ENCODE measurements at places on chromosomes 11 and 22. TPM values are rescaled to one million over a fixed set of nuclear protein-coding genes. Genes with fewer than 3 reads are reported as not detected.

The CCDC117 gene
- 26.9 TPM for total RNA-seq

The TMEM134 gene
- total RNA-seq = 37.6 TPM

The MRGPRX4 gene
- total RNA-seq = not detected

DNA sequence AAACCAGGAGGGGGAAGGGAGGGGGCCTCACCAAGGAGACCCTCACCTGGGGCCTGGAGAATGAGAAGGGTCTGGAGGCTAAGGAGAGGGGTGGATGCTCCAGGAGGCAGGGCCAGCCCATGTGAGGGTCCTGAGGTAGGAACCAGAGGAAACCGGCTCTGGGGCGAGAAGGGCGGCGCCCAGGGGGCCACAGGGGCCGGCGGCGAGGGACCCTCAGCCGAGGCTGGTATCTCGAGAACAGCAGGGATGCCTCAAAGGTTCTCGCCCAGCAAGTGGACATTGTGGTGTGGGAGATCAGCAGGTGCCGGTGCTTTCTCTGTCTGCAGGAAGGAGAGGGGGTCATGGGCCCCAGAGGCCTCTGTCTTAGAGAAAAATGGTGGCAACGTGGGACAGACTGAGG is 47.9 kb downstream of the CDKN1C start:
- H3K4me3 ChIP-seq = no peak overlapping the region
- H3K36me3 ChIP-seq = no peaks in the 10 kb centered on the region
- no peak overlapping the region for H3K27ac ChIP-seq
- no peak for DNase-seq
- no peaks in the 10 kb centered on the region for H3K4me1 ChIP-seq
- no peaks in the 10 kb centered on the region for H3K27me3 ChIP-seq

DNA sequence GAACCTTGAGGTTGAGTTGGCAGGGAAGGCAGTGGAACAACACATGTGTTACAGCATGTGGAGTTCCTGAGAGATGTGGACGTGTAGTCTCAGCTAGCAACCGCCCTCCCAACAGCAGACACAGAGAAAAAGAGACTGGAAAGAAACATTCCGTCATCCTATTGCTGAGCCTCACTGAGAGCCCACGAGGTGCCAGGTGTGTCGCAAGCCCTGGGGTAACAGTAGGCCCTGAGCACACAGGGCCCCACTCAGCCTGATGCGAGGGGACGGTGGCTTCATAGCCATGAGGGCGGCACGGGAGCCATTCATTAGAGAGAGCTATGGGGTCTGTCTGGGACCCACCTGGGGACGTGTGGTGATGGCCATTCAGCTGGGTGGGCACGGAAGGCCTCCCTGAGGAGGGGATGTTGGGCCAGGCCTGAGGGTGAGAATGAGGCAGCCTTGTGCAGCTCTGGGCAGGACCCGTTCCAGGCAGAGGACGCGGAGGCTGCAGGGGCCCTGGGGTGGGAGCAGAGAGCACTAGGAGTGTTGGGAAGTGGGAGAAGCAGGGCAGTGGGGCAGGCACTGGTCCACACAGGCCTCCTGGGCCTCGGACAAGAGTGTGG is 26.2 kb downstream of the MPPED1 start:
- H3K4me3 ChIP-seq = no peak overlapping the region
- no peaks in the 10 kb centered on the region for H3K27me3 ChIP-seq
- H3K27ac ChIP-seq = no peak overlapping the region
- DNase-seq = no peak
- H3K36me3 ChIP-seq = no peaks in the 10 kb centered on the region
- H3K4me1 ChIP-seq = no peaks in the 10 kb centered on the region

- no peaks in the 10 kb centered on the region for H3K4me1 ChIP-seq
- H3K27ac ChIP-seq = no peak overlapping the region
- no peak overlapping the region for H3K4me3 ChIP-seq
- no peaks in the 10 kb centered on the region for H3K36me3 ChIP-seq
These were observed 1.2 kb upstream of the ARRB1 start for GRCh38 chr11:75352588-75353206.

GRCh38 chr11:120527111-120527761 is 15.7 kb downstream of the GRIK4 start:
- no peaks in the 10 kb centered on the region for H3K36me3 ChIP-seq
- DNase-seq = peak; percentile 59
- H3K27ac ChIP-seq = no peak overlapping the region
- H3K27me3 ChIP-seq = no peaks in the 10 kb centered on the region

- no peaks in the 10 kb centered on the region for H3K27me3 ChIP-seq
- H3K27ac ChIP-seq = no peak overlapping the region
- peak; percentile 80 for DNase-seq
- H3K4me1 ChIP-seq = no peaks in the 10 kb centered on the region
- H3K36me3 ChIP-seq = no peaks in the 10 kb centered on the region
- H3K4me3 ChIP-seq = no peak overlapping the region
These were observed 43.2 kb upstream of the CLMP start for GRCh38 chr11:123238297-123238696.

- no peaks in the 10 kb centered on the region for H3K36me3 ChIP-seq
- no peaks in the 10 kb centered on the region for H3K27me3 ChIP-seq
- H3K4me3 ChIP-seq = no peak overlapping the region
- no peak for DNase-seq
- no peak overlapping the region for H3K27ac ChIP-seq
These were observed 6.2 kb downstream of the ST14 start for GRCh38 chr11:130165601-130166456.

GRCh38 chr11:8828580-8829361 is 82.2 kb upstream of the AKIP1 start:
- H3K27ac ChIP-seq = no peak overlapping the region
- no peak overlapping the region for H3K4me3 ChIP-seq
- no peaks in the 10 kb centered on the region for H3K27me3 ChIP-seq
- H3K4me1 ChIP-seq = no peaks in the 10 kb centered on the region

DNA sequence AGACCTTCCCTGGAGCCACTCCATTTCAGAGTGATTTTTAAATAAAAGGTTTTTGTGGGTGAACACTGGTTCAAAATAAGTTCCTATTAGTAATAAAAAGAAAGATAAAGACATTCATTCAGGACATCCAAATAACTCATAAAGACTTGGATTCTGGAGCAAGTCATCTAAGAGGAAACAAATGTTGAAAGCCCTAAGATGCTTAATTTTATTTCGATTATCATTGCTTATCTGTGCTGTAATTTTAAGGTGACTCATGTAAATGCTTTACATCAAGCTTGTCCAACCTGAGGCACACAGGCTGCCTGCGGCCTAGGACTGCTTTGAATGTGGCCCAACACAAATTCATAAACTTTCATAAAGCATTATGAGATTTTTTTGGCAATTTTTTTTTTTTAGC is 34.2 kb upstream of the DBX1 start:
- H3K27me3 ChIP-seq = no peaks in the 10 kb centered on the region
- no peak overlapping the region for H3K27ac ChIP-seq
- DNase-seq = no peak
- H3K36me3 ChIP-seq = no peaks in the 10 kb centered on the region
- no peak overlapping the region for H3K4me3 ChIP-seq

DNA sequence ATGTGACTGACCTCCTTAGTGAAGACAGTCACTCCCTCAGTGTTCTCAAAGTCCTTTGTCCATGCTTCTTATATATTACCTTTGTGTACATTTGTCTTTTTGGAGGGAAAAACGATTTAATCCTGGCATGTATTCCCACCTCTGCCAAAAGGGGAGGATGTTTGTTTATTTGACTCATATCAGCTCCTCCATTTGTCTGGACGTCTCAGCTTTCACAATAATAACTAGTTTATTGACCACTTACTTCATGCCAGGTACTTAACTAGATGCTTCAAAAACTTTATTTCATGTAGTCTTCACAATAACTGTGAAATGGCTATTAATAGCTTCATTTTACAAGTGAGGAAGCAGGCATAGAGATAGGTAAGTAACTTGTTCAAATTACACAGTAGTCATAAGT is 5.3 kb downstream of the TBCEL start:
- no peak overlapping the region for H3K4me3 ChIP-seq
- H3K36me3 ChIP-seq = no peaks in the 10 kb centered on the region
- H3K4me1 ChIP-seq = no peaks in the 10 kb centered on the region
- H3K27ac ChIP-seq = no peak overlapping the region
- no peaks in the 10 kb centered on the region for H3K27me3 ChIP-seq
- no peak for DNase-seq

GRCh38 chr11:123493349-123494063 is 63.4 kb downstream of the GRAMD1B start:
- no peaks in the 10 kb centered on the region for H3K4me1 ChIP-seq
- no peak overlapping the region for H3K27ac ChIP-seq
- DNase-seq = no peak
- no peaks in the 10 kb centered on the region for H3K27me3 ChIP-seq
- no peak overlapping the region for H3K4me3 ChIP-seq
